Activated effector memory CD4-positive, alpha-beta T cell treated with anti-CD3 and anti-CD28 coated beads, Interleukin-2, amount 50 U/mL, for 16 hours (primary cell): ENCODE measurements at places on chromosomes 7 and 10.

DNA sequence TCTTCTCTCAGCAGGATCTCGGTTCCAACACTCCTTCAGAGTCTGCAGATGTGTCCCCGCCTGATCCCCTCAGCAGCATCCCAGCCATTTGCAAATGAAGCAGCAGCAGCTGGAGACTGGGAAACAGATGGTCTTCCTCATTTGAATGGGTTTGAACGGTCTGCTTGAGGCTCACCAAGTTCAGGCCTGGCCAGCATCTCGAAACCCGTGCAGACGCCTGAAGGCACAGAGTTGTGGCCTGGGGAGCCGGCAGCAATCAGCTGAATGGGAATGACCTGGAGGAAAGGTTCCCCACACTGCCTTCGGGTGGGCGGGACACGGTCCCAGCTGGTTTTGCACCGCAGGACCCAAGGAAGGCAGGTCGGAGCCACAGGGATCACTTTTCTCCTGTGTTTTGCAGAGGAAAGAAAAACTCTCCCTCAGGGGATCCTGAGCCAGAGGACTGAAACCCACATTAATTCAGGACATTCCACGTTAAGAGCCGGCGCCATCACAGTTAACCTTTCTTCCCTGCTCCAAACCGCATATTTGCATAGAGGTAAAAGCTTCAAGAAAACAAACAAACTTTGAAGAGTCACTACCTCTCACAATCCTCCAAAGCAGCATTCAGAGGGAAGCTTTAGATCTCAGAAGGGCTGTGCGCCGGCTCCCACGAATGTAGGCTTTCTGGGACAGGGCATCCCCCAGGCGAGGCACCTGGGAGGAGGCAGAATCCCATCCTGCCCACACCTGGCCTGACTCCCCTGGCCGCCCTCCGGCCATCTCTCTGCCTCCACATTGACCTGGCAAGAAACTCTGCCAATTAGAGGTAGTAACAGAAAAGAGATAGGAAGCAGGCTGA lies 17.7 kb downstream of the FGFR2 start:
- no peak for DNase-seq

DNA sequence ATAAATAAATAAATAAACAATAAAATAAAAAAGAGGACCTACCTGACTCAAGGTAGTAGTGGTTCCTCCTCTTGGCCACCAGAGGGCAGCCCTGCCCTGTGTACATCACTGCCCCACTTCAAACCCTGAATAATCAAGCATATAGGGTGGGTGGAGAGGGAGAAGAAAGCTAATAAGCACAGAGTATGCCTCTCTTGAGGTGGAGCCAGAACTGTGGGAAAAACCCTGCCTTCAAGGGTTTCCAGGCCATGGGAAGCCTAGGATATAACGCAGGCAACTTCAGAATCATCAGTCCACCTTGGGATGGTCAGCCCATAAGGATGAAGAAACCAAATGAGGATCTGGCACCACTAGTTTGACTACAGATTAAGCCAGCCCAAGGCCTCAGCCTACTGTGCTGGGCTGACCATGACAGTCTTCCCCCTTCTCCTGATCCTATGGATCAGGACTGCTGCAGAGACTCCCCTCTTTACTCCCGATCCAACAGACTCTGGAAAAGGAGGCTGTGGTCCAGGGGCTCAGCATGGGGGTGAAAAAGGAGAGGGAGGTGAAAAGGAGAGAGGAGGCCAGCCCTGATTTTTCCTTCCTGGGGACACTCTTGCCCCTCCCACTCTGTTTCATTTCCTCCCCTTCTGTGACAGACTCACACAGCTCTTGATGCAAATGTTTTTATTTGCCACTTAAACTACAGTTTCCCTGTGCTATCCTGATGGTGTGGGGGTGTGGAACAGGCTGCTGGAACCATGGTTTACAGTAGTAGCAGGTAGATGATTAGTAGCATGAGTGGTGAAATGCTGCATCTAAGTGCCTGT lies 10.1 kb downstream of the AVPI1 start:
- peak; percentile 80 for DNase-seq

- DNase-seq, result no peak
These were observed 87.4 kb upstream of the TNS3 start for GRCh38 chr7:47669178-47669891.

DNA sequence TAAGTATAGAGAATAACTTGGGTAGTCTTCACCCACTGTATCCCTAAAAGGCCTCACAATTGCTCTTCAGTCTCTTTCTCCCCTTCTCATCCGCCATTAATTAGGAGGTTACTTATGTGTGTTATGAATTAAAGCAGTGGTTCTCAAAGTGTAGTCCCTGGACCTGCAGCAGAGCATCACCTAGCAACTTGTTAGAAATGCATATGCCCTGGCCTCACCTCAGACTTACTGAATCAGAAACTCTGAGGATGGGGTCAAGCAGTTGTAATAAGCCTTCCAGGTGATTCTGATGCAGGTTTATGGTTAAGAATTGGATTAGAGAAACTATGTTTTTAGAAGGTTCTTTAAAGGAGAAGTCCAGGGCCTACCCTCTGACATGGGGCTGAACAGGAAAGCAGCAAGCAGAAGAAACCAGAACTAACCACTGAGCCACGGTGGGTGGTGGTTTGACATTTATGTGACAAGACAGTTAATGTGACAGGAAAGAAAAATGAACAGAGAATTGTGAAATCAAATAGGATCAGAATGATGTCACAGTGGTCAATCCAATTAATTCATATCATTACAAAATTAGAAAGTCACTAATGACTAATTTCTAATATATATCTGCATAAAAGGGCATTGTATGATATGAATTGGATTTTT lies 37.6 kb downstream of the ENTPD1 start:
- DNase-seq, result no peak

DNA sequence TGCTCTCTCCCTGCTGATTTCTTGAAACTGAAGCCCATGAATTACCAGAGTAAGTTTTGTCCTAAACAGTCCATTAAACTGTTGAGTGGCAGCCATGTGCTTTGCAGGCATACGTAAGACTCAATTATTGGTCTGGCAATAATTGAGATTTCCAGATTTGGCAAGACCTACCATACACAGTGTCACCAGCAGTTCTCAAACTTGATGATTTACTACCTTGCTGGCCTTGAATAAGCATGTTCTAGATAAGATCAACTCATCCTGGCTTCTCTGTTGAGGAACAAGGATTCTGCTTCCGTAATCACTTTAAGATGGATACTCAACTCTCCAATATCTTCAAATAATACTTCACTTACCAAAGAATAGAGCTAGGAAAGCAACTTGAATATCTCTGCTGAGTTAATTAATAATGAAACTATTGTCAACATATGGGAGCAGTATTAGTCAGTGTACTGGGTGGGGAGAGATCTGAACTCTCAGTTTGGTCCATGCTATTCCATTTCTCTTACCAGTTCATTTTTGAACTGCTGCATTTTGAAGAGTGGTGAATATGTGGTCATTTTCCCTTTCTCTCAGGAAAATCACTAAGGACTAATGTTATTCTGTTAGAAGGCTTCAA lies 181.4 kb downstream of the IPMK start:
- DNase-seq, result no peak

DNA sequence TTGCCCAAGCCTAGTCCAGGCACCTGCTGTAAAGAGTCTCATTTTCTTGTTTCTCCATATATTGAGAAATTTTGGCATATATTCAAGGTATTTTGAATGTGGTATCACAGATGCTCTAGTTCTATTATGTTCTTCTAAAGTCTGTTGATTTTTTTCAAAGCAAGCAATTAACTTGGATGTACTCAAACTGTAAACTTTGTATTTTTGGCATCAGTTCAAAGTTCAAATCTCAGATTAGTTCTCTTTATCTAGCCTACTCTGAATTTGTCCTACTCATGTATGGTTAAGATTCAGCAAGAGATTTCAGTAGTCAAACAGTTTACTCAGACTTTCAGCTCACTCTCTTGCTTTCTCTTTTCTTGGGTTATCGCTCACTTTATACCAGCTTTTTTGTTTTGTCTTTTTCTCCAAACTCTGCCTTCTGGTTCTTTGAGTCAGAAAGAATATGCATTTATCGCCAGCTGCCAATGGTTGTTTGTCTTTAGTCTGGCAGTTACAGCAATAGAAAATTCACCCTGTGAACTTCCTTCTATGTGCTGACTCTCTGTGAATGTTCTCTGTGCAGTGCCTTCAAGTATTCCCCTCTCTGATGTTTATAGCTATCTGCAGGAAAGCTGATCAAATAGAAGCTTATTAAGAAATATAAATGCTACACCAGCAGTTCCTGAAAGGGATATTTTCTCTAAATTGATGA lies 56.0 kb downstream of the ANKRD7 start:
- no peak for DNase-seq

- no peak for DNase-seq
These were observed 59.1 kb downstream of the ELAPOR2 start for GRCh38 chr7:87000344-87000743.

GRCh38 chr10:24574578-24575155 lies 149.0 kb downstream of the ARHGAP21 start:
- DNase-seq, result no peak

DNA sequence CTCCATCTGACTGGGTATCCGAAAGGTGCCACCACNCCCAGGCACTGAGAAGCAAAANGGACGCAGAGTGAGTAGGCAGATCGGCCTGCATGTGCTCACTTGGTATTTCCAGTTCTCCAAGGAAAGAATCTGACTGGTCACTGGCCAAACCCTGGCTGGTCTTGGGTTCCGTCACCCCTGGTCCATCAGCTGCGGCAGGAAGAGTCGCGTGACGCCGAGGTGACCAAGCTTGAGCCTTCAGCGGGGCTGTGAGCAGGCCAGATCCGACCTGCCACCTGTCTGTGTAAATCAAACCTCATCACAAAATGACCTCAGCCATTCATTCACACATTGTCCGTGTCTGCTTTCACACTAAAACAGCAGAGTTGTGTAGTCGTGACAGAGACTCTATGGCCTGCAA lies 28.8 kb upstream of the CHST15 start:
- DNase-seq, result no peak

- no peak for DNase-seq
These were observed 55.8 kb downstream of the CLRN3 start for GRCh38 chr10:127836966-127837365.

- DNase-seq, result no peak
These were observed 260.7 kb downstream of the BMPER start for GRCh38 chr7:34165927-34166550.

DNA sequence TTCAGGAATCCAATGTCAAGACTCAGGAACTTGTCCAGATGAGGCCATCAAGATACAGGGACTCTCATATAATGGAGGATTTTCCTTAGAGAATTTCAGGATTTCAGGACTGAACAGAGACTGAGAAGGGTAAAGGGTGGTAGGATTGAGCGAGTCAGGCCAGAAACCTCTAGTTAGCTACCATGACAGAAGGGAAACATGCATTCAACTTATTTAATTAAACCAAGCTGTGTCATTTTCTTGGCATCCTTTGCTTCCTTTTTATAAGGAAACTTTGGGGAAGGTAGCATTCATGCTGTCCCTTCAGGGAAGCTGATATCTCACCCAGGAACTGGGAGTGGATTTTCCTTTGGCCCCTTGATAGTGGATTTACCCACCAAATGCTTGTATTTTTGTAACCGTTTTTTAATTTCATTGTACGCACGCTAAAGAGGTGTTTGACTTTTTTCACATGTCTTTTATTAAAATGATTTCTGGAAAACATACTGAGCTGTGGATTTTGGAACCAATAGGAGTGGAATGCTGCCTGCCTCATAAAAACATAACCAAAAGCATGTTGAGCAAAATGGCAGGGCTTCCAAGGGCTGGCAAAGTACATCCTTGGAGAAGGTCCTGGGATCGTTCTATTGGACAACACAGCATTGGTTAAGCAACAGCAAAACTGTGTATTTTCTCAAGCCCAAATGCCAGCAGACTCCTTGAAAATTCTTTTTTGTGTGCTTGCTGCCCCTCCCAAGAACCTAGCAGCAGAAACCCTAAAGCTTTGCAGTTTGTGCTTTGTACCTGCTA lies 104.5 kb downstream of the CXCL12 start:
- no peak for DNase-seq
